Kidney (tissue), 22 donors: ENCODE measurements at places on chromosomes 2 and 18.

GRCh38 chr2:201769666-201770373, 10.9 kb downstream of the ALS2 start:
- no peaks in the 10 kb centered on the region for H3K4me1 ChIP-seq
- no peak overlapping the region for H3K27ac ChIP-seq
- DNase-seq: no peak
- H3K4me3 ChIP-seq: no peak overlapping the region
- peaks cover 3% of the 10 kb centered on the region for H3K36me3 ChIP-seq

GRCh38 chr2:172496160-172496608, 59.7 kb upstream of the PDK1 start:
- no peak overlapping the region for H3K4me3 ChIP-seq
- no peaks in the 10 kb centered on the region for H3K4me1 ChIP-seq
- no peaks in the 10 kb centered on the region for H3K27me3 ChIP-seq
- H3K36me3 ChIP-seq: no peaks in the 10 kb centered on the region
- H3K27ac ChIP-seq: no peak overlapping the region

DNA sequence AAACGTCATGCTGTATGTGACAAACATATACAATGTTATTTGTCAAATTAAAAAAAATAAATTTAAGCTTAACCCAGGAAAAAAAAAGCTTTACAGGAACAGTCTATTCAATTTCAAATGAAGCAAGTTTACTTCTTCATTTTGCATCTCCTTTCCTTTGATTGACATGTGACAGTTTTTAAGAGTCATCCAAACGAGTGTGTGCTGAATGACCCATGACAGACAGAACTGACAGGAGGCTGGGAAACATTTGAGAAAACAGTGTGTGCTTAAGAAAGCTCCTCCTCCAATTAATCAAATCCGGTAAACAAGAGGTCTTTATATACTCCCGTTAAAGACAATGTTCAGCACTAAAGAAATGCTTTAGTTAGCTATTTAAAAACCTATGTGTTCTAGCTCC, 177.7 kb downstream of the SRBD1 start:
- DNase-seq: no peak
- H3K36me3 ChIP-seq: no peaks in the 10 kb centered on the region
- no peak overlapping the region for H3K27ac ChIP-seq
- no peaks in the 10 kb centered on the region for H3K4me1 ChIP-seq

GRCh38 chr2:188997263-188997662, 23.1 kb downstream of the COL3A1 start:
- H3K27ac ChIP-seq: no peak overlapping the region
- peaks cover 9% of the 10 kb centered on the region for H3K36me3 ChIP-seq
- H3K4me1 ChIP-seq: no peaks in the 10 kb centered on the region
